ENCODE measurements at places on chromosomes 12 and 14.

GRCh38 chr12:39235990-39236767 lies 206.7 kb downstream of the KIF21A start:
- DNase-seq, result no peak

GRCh38 chr14:38723959-38724358 lies 379.1 kb downstream of the SEC23A start:
- no peak for DNase-seq

GRCh38 chr12:129911428-129912049 lies 7.7 kb upstream of the TMEM132D start:
- DNase-seq, result no peak

DNA sequence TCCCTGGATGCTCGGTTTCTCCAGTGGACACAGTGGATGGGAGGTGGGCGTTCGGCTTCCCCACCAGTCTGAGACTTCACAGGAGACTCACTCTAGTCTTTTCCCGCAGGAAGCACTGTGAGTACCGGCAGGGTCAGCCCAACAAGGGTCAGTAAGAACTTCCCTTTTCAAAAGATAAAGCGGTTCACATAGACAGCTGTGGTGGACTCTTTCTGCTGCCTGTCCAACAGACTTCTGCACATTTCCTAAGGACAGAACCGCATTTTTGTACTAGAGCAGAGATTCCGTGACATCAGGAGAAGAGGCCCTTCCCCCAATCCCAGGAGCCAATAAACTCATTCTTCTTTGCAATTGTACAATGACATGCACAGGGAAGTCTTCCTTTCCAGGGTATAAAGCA lies 10.4 kb downstream of the LTBR start:
- DNase-seq, result peak; percentile 80

- no peak for DNase-seq
Observed at GRCh38 chr12:71010143-71010479, 89.6 kb upstream of the PTPRR start.

GRCh38 chr12:54005853-54006558 lies 2.8 kb upstream of the HOXC8 start:
- DNase-seq, result peak; percentile 50

GRCh38 chr14:99402285-99402648 lies 78.4 kb downstream of the SETD3 start:
- no peak for DNase-seq

GRCh38 chr14:94143711-94144110 lies 14.3 kb upstream of the IFI27L2 start:
- no peak for DNase-seq

DNA sequence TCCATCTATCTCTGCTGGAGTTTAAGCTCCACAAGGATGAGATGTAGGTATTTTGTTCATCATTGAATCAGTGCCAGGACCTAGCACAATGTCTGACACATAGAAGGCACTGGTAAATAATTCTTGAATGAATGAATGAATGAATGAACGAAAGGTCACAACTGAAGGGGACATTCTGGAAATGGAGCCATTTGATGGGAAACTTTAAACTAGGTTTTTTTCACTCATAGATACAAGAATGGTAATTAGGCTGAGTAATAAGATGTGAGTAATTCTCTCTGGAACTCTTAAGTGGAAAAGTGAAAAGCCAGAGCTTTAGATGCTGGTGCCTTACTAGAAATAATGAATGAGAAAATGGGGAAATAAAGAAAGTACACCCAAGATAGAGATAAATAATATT lies 44.3 kb downstream of the SCN8A start:
- no peak for DNase-seq

Data from MV-4-11 (cell line).